ENCODE measurements at places on chromosomes 7 and 10.
A peak's percentile ranks its signal among the peaks of the same experiment; 100 is the strongest.

- no peak for DNase-seq
Measured at GRCh38 chr7:17062151-17063044, 180.6 kb upstream of the AGR3 start.

DNA sequence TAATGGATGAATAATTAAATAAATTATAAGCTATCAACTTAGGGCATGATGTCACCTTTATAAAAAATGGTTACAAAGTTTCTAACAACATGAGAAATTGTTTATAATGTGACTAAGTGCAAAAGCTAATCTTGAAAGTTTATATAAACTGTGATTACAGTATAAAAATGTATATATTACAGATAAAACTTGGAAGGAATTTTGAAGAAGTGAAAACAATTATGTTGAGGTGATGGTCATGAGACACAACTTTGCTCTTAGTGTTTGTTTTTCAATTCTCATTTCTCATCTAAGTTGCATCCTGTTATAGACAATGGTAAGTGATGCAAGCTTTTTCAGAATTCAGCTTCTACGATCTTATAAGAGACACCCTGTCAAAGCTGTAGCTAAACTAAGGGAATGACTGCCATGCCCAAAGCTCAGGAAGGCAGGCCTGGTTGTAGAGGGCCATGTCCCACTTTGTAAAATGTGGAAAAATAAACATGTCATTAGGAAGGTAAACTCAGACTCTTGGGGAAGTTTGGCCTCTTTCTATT, 23.9 kb downstream of the MACC1 start:
- DNase-seq = no peak

GRCh38 chr7:36440880-36441279, 51.2 kb downstream of the ANLN start:
- peak; percentile 18 for DNase-seq

- DNase-seq = no peak
Measured at GRCh38 chr7:137084607-137085380, 216.3 kb downstream of the CHRM2 start.

GRCh38 chr10:130481936-130482335, 345.7 kb downstream of the GLRX3 start:
- no peak for DNase-seq

DNA sequence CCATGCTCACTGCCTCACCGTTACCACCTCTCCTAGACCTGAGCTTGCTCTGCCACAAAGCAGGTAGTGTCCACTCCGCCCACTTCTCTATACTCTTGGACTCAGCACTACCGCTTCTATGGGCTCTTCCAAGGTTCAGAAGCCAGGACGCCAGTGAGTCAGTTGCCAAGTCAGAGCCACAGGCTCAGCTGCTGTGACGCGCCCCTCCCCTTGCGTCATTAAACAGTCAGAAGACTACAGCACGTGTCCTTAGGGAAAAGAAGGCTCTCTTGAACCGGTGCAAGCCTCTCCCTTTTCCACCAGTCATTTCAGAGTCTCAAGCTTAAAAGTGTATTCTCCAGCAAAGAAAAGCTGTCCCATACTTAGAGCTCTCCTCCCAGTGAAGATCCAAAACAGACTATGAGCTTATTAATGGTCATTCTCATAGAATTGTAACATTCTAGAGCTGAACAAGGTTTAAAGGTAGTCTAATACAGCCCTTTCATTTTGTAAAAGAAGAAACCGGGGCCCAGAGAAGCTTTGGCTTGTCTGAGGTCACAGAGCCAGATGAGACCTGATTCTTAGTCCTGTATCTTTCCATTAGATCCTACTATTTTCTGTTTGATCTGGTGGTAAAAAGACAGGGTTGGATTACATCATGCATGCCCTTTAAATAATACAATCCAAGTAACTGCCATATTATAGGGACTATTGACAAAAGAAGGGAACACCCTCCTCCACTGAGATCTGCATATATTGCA, 40.9 kb upstream of the MET start:
- peak; percentile 96 for DNase-seq

GRCh38 chr10:132229834-132230556, 43.2 kb downstream of the DPYSL4 start:
- no peak for DNase-seq

GRCh38 chr10:92222603-92223262, 68.1 kb downstream of the CPEB3 start:
- no peak for DNase-seq

- DNase-seq = peak; percentile 77
Measured at GRCh38 chr10:91340613-91341362, 69.4 kb upstream of the HECTD2 start.

- DNase-seq = no peak
Measured at GRCh38 chr7:117067340-117067739, 114.0 kb downstream of the ST7 start.

DNA sequence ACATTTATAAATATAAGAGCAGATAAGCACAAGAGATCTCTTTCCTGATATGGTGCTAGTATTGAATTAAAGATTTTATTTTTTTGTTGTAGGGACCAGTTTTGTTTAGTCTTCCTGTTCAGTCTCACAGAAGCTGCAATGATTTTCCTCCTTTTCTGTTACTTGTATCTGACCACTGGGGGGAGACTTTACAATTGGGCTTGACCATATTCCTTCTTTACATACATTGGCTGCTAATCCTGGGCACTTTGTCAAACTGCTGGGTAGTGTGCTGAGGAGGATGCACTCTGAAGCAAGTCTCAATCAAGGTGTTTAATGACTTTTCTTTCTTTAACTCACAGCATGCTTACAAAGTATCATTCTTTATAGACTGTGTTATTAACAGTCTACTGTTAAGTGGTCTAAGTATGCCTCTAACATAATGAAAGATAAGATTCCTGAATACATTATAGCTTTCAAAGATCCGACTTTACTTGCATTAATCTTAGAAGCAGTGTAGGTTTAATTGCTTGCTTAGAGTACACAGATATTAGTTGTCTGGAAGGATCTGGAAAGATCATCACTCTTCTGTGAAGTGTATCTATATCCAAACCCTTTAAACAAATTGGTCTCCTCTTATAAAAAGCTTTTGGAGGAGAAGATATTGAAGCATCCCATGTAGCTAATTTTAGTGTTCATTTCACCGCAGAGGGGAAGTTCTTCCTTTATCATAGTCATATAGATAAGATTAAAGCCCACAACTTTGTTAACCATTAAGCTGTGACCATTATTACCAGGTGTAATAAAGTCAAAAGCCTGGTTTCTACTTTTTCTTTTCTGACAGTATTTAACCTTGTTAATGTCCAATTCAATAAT, 3.1 kb downstream of the PALS2 start:
- no peak for DNase-seq

GRCh38 chr10:29622382-29622922, 12.3 kb downstream of the SVIL start:
- DNase-seq = no peak

GRCh38 chr7:117816727-117817126, 56.5 kb downstream of the CTTNBP2 start:
- DNase-seq = no peak

DNA sequence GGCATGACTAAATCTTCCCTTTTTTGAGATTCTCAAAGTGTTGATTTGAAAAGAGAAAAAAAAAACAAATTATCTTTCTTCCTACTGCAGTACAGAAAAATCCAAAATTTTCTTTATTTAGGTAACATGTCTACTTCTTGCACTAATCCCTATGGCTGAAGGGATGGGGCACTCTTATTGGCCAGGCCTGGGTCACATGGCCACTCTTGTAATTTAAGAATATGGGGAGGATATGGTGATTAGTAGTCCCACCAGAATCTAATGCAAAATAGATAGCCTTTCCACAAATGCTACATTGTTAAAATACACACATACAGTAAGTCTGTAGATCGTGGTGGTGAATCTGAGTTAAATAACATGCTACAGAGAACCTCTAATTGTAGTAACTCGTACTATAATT, 7.0 kb upstream of the PALS2 start:
- DNase-seq = no peak

GRCh38 chr7:64541438-64542359, 21.2 kb downstream of the ZNF680 start:
- DNase-seq = no peak

DNA sequence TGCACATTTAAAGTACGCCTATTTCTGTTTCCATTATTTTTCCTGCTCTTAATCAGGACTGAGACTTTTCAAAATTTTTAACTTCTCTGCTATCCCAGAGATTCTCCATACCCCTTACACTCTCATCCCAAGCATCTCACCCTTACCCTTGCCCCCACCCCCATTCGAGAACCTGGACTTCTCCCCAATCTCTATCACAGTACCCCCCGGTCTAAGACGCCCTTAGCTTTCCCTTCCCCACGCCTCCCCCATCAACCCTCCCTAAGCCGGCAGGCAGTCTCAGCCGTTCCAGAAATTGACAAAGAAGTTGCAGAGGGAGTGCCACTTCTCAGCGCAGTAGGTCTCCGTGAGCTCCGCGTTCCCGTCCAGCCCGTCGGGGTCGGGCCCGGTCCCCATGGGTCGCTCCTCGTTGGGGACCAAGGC, 1.4 kb downstream of the FGFBP3 start:
- no peak for DNase-seq

GRCh38 chr10:2985729-2986232, 81.6 kb upstream of the PFKP start:
- no peak for DNase-seq

DNA sequence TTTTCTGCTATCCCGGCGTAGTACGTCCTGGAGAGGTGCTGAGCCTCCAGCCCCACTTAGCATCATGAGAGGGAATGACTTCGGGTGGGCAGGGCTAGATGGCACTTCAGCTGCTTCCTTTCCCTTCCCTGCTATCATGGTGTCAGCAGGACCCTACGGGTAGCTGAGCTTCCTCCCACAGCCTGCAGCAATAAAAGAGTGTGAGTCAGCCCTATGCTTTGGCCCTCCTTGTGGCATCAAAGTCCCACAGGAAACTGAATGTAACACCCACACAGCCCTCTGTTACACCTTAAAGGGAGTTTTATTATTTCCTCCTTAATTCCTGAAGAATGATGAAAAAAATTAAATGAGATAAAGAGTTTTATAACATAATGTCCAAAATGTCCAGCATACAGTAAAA, 458.1 kb downstream of the RPS24 start:
- no peak for DNase-seq

DNA sequence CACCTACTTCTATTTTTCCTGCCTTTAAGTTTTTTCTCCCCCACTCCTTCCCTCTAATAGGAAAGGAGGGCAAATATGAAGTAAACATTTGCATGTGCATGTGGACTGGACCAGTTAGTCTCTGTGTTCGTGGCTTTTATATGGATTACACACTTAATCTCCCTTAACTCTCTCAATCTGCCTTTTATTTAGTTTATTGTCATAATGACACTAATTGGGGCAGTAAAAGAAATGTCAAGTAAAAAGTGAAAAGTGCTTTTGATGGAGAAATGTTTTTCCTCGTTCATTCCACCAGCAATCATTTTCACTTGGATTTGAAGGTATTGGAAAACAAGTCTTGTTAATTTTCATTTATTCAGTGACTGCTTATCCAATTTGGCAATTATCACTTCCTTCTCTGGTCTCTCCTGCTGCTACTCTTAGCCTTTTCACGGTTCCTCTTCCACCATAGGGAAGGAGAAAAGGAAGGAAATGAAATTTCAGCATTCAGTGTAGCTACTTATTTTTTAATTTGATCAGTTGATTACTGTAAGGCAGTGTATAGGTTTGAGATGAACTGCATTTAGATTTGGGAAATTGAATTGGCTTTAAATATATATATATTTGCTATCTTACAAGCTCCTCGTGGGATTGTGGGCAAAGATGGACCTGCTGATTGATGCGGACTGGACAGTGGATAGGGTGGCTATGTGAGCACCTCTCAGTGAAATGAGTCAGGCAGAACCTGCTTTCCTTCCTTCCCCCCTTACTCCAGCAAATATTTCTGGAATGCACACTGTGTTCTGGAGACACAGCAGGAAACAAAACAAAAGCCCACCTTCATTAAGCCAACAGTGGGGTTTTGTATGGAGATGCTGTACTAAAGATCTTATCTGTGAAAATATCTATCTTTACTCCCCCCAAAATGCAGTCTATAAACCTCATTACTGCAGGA, 77.5 kb downstream of the LRRC4 start:
- no peak for DNase-seq

GRCh38 chr10:93513091-93513490, 16.7 kb downstream of the CEP55 start:
- DNase-seq = no peak

DNA sequence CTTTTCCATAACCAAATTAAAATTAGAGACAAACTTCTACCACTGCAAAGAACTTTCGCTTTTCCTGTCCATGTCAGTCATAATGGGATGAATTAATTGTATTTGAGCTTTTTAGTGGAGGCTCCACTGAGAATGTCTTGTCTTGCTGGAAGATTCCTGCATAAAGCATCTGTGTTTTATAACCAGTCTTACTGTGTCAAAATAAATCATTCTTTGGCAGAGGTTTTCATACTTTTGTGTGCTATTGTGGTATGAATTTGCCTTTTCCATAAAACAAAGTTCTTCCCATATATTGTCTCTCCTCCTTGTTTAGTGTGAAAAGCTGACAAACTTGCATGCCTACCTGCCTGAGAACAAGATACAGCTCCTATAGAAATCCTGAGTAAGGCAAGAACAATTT, 124.8 kb upstream of the CCDC6 start:
- DNase-seq = no peak
